ENCODE measurements at places on chromosomes 2 and 18.

DNA sequence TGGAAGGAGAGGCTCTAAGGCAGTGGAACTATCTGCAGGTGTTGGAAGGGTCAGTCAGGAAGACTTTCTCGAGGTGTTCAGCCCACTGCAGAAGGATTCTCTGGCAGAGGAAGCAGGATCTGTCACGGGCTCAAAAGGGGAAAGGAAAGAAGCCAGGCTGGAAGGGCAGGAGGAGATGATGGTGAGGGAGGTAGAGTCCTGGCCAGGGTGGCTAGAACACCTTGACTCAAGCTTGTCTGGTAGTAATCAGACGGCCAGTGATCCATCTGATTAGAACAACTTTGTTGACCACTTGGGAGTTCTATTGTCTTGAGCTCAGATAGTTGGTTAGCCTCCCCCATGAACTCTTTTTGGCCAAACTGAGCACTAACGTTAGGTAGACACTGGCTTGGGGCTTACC is 9.7 kb upstream of the ATOH8 start:
- DNase-seq: no peak

- no peak for DNase-seq
Observed at GRCh38 chr18:35497027-35497369, 762 bp downstream of the INO80C start.

- no peak for DNase-seq
Observed at GRCh38 chr2:127678531-127678930, 3.2 kb upstream of the LIMS2 start.

DNA sequence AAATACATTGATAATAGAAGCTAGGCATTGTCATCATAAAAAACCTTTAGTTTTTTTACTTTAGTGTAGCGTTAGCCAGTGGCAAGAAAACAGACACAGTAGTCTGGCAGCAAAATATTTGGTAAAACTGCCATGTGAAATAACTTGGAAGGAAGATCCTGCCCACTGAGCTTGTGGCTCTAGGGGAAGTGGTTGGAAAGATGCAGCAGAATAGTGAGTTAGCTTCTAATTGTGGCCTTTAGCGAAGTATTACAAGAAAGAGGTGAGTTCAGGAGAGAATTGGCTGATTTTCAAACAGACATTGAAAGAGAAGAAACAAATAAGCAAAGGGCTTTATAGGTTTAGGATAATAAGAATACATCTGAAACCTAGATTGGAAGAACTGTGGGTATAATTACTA is 1887.8 kb upstream of the CELF4 start:
- DNase-seq: no peak

DNA sequence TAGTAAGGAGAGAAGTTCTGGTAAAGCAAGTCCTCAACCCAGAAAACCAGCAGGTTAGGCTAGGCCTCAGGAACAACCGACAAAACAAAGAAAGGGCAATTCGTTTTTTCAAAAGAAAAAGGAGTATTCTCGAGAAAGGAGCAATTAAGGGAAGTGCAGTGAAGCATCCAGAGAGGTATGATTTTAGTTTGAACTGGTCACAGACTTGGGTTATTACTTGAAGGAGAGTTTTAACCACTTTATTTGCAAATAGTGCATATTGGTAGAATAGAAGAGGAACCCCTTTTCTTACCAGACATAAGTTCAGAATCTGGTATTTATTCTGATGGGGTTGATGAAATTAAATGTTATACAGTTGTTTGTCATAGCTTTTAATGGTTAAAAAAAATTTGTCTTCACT is 110.0 kb upstream of the GCFC2 start:
- DNase-seq: no peak

- no peak for DNase-seq
Observed at GRCh38 chr2:29113891-29114321, 1.3 kb upstream of the CLIP4 start.

DNA sequence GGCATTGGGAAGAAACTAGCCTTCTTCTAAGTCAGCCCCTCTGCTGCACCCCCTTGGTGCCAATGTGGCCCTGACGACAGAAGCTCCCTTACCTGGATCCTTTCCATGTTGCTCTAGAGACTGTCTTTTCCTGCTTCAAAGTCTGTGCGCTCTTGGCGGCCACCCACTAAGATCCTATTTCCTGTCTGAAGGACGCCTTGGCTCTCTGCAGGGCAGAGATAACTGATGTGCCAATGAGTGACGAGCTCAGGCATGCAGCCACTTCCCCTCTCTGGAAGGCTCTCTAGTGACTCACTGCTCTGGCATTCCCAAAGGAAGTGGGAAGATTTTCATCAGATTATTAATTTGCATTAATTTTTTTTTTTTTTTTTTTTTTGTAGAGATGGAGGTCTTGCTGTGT is 273.5 kb downstream of the CDH20 start:
- DNase-seq: no peak

DNA sequence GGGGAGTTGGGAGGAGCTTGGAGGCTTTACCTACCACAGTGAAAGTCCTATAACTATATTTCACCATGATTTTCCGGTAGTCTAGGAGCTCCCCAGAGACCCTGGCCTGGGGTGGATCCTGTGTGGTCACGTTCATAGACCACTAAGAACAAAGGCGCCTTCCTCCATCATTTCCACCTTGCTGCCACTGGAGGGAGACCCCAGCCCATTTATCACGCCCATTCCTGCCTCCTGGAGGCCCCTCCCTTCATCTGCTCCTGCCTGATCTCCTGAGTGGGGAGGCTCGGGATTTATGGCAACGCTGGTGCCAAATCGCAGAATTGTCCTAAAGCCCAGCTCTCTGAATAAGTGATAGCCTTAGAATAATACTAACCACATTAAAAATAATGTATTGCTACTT is 507.6 kb upstream of the SPHKAP start:
- DNase-seq: peak; percentile 6

- no peak for DNase-seq
Observed at GRCh38 chr2:227510620-227510958, 38.6 kb downstream of the AGFG1 start.

DNA sequence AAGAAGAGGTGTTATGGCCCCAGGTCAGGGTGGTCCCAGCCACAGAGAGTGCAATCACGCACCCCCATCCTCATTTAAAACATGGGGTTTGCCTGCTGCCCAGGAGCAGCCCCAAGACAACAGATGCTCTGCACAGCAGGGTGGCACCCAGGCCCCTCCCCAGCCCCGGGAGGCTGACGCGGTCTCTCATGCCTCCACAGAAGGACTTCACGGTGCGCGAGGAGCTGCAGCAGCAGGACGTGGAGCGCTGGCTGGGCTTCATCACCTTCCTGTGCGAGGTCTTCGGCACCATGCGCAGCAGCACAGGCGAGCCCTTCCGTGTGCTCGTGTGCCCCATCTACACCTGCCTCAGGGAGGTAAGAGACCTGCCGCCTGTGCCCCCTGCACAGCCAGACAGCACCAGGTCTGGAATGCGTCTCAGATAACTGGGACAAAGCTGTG is 133.7 kb downstream of the SMAD7 start:
- no peak for DNase-seq
